Activated naive CD4-positive, alpha-beta T cell treated with anti-CD3 and anti-CD28 coated beads, Interleukin-2, amount 10 ng/mL, durations not matched to agents 7 days and 5 days (primary cell): ENCODE measurements at places on chromosomes 2 and 18.

DNA sequence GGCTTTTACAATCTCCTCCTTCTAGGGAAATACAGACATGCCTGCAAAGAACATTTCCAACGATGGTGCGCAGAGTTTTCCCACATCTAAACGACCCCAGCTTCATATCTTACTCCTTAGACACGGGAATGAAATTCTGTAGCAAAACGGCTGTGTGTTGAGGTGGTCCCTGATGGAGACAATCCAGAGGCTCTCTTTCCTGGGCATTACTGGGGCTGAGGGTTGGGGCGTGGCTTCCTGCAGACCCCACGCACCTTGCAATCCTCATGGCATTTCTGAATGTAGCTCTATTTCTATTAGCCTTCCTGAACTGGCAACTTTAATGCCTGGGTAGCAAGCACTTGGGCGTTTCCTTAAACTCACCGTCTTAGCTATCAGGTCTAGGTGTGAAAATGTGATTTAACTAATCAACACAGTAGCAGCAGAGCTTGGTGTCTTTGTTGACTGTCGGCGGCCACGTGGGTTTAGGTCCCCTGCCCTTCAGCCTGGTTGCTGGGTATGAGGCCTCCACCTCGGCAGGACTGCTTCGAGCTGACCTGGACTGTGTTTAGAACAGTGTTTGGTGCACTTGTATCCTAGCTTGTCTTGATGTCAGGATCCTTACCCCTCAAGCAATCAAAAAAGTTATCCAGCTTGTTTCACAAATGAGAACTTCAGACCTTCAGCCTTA, 242.8 kb downstream of the GBX2 start:
- no peak for DNase-seq

- peak; percentile 79 for DNase-seq
Observed at GRCh38 chr2:237072067-237072931, 13.4 kb upstream of the COPS8 start.

DNA sequence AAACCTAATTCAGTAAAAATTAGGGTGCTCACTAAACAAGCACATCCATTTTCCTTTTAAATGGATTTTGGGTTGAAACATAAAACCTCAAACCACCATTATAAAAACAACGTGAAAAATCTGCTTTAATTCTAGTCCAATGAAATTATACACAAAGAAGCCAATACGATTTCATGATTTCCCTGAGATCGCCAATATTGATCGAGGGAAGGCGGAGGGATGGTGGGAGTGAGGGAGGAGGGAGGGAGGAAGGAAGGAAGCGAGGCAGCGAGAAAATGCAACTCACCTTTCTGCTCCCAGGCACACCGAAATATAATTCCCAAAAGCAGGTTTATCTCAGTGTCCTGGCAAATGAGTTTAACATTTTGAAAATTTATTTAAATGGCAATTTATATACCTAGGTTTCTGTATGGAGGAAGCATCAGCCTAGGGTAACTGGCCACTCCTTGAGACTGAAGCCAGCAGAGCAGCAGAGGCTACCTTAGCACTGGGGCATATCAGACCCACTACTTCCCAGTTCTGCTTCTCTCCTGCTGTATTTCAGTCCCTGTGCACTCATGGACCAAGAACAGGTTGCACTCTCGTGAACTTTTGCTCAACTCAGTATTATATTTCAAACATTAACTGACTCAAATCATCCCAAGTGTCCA, 2.3 kb upstream of the ONECUT2 start:
- no peak for DNase-seq

DNA sequence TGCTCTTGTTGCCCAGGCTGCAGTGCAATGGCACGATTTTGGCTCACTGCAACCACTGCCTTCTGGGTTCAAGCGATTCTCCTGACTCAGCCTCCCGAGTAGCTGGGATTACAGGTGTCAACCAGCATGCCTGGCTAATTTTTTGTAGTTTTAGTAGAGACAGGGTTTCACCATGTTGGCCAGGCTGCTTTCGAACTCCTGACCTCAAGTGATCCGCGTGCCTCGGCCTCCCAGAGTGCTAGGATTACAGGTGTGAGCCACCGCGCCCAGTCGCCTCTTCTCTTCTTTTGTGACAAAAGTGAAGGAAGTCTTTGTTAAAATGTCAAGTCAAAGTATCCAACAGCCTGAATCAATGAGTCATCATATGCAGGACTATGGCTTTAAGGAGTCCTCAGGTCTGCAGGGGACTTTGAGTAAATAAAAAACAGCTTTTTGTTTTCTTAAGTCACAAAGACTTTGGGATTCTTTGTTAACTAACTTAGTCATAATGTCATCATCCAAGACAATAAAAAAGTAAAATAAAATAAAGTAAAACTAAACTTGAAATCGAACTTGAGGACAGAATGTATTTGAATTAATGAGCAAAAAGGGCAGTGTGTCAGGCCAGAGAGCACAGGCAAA, 1153.2 kb downstream of the SUCLG1 start:
- DNase-seq = no peak

GRCh38 chr18:49238433-49239042, 221.9 kb downstream of the DYM start:
- DNase-seq = peak; percentile 35

GRCh38 chr2:241496003-241496707, 12.2 kb downstream of the STK25 start:
- no peak for DNase-seq

DNA sequence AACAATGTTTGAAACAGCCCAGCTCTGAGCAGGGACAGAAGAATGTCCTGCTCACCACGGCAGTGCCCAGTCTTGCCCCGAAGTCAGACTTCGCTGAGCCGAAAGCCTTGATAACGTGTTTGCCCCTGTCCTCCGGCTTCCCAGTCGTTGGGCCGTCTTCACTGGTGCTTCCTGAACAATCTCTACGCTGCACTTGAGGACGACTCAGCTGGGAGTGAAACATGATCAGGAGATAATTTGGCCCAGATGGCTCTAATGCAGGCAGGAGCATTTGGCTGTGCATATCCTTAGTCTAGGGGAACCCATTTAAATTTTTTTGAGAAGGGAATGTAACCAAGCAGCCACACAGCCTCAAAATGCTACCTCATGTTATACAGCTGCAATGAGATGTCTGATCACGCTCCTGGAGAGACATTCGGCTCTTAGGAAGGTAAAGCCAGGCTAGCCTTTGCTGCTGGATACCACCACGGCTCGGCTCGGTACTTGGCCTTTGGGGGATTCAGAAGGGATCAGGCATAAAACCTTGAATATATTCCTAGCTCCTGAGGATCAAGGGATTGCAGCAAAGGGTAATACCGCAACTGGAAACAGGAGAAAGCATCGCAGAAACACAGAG, 43.6 kb downstream of the FECH start:
- DNase-seq = no peak

GRCh38 chr2:240453461-240454105, 18.1 kb downstream of the GPC1 start:
- no peak for DNase-seq

DNA sequence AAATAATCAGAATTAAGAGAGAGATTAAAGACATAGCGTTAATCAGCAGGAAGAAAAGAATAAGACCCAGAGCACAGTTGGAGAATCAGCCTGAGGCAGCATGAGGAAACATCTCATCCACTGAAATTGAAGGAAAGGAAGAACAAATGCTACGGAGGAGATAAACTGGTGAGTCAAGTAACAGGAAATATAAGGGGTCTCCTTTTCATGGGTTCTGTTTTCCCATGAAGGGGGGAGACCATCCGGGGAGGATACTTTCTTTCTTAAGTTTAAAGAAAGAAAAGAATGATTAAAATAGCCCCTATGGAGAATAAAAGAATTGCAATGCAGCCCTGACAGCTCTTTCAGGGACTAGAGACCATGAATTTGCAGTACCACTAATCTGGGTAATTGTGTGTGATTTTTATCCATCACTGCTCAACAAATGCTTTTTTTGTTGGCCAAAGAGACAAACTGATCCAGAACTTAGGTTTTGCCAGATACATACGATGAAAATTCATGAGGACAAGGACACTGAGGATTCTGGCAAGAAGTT, 17.7 kb downstream of the ROCK2 start:
- no peak for DNase-seq

DNA sequence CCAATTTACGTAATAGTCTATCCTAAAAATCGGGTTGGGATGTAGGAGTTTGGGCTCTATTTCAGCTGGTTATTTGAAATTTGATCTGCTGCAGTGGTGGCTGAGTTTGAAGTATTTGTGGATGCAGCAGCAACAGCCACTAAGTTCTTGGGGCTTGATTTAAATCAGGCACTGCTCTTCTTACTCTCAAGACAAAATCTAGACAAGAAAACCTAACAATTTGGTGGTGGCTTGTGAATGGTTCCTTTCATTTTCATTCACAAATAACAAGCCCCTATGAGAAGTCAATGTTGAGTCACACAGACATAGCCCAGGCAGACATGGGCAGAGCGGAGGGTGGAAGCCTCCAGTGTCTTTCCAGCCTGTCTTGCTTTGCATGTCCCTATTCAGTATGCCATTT, 199.3 kb downstream of the LTBP1 start:
- DNase-seq = no peak

DNA sequence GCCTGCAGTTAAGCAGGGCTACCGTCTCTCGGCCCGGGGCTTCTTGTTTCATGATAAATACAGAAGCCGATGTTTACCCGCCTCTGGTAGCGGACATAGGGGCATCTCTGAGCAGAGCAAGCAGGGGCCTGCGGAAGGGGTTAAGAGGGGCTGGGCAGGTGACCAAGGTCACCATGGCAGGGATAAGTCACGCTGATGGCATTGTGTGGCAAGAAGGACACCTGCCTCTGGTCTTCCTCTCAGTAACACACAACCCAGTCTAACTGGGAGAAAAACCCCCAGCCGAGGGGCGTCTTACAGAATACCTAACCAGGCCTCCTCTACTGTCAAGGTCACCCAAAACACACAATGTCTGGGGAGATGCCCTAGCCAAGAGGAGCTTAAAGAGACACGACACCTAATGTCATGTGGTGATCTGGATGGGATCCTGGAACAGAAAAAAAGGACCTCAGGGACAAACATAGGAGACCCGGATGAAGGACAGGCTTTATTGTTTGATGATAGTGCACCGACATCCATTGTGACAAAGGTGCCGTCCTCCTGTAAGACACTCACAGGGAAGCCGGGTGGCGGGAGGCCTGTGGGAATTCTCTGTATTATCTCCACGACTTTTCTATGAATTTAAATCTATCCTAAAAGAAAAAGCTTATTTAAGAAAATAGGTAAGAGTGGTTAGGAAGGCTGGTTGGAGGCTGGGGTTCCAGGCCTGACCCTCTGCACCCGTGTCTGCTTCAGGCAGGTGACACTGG, 24.8 kb downstream of the SH3BP4 start:
- DNase-seq = no peak

DNA sequence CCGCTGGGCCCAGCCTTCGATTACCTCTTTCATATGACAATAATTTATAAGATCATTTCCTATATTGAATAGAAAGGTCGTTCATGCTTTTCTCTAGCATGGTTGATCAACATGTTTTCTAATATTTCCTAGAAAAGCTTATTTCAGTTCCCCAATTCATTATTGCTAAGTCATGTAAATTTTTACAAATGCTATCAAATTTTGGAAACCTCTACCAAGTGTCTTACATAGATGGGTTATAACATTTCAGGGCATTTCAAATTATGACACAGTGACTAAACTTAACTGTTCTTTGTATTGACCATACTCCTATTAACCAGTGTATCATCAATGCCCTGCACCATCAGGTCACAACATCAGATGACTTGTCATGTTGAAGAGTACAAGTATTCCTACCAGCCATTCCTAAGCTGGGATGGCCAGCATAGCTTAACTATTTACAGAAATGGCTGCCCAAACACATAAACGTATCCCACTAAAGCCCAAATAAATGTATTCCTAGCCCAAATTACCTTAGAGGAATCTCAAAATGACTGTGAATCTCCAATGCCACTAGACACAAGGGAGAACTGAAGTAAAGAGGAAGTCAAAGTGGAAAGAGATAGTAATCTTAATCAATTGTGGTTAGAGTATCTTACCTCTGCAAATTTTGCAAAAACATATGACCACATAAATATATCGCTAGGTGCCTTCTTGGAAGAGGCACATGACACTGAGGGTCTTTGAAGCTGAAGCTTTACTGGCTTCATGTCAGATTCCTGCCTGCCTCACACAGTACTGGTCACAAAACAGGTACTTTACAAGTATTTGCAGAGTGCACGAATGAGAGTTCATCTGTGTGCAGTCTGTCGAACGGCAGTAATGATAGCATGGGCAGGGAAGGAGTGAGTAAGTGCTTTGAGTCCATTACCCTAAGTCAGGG, 87.3 kb upstream of the TLK1 start:
- DNase-seq = peak; percentile 55
